ENCODE measurements at places on chromosomes 11 and 22.

DNA sequence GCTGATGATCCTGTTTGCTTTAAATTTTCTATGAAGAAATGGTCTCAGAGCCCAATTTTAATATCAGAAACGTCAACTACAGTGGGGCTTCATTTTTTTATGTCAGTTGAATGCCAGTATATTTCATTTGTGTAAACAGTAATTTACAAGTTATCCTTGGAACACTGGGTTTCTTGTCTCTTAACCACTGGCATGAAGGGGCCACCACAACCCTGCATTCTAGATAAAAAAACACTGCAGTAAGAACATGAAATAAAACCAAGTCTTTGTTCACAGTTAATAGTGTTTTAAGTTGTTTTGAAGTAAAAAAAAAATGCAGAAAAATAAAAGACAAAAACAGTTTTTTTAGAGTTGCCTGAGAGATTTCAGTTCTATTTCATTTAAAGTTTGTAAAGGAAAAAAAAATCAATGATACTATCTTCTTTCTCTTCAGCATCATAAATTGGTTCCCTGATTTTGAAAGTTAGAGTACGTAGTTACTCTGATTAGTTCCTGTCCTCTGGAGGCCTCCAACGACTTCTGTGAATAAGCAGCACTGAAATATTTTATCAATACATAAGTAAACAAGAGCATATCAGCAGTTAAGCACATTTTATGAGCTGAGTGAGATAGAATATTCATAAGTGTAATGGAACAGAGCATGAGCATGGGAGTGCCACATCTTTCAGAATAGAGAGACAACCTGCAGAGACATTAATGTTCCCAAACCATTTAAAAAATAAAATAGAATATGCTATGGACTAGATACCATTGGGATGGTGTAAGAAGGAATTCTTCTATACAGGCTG, 7.8 kb upstream of the DDI1 start:
- DNase-seq, result no peak

GRCh38 chr11:133600786-133601185, 68.5 kb upstream of the OPCML start:
- DNase-seq, result no peak

- no peak for DNase-seq
These were observed 2.0 kb upstream of the ZNF195 start for GRCh38 chr11:3380706-3381545.

DNA sequence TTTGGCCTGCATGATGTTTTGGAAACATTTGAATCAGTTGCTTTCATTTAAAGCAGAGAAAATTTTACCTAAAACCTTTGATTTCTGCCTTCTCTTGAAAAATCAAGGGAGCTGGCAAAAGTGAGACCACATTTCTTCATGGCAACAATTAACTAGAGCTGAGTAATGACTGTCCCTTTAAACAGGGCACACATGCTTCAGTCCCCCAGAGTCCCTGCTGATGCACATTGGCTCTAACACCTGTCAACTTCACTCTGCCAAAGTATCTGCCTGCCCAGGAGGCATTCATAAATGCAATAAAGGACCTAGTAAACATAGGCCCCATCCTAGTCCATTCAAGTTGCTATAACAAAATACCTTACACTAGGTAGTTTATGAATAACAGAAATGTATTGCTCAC, 87.1 kb upstream of the LDLRAD3 start:
- DNase-seq, result no peak

DNA sequence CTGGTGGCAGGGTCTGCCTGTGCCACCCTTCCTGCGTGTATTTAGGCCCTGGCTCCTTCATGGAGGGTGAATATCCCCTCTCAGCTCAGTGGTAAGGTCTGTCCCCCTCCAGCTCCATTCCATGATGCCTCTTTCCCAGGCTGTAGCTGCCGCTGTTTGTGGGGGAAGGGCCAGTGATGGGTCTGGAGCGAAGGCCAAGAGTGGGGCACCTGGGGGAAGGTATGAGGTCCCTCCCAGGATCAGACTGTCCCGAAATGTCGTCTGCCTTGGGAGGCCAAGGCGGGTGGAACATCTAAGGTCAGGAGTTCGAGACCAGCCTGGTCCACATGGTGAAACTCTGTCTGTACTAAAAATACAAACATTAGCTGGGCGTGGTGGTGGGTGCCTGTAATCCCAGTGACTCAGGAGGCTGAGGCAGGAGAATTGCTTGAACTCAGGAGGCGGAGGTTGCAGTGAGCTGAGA, 1.1 kb downstream of the CD151 start:
- DNase-seq, result no peak

GRCh38 chr11:1896468-1896867, 4.8 kb upstream of the PRR33 start:
- no peak for DNase-seq

- no peak for DNase-seq
These were observed 133.4 kb upstream of the PGR start for GRCh38 chr11:101262995-101263394.

GRCh38 chr11:111996129-111996528, 29.1 kb upstream of the DLAT start:
- DNase-seq, result no peak

GRCh38 chr11:118068206-118068944, 8.5 kb upstream of the TMPRSS4 start:
- DNase-seq, result no peak

DNA sequence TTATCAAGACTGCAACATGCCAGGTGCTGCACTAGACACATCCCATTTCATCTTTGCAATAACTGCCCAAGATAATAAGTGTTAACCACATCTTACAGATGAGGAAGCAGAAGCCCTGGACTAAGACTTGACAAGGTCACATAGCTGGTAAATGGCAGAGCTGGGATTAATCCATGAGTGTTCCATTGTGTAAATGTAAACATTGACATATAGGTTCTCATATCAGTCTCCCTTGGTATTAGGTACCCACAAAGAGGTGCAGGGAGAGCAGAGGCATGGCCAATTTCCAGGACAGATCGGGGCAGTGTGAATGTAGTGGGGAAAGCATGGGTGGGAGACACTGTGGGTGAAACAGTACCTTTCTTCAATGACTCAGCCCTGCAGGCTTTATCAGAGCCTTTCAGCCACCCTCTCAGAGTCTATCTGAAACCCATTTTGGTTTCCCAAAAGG, 17.9 kb downstream of the MICAL2 start:
- no peak for DNase-seq

DNA sequence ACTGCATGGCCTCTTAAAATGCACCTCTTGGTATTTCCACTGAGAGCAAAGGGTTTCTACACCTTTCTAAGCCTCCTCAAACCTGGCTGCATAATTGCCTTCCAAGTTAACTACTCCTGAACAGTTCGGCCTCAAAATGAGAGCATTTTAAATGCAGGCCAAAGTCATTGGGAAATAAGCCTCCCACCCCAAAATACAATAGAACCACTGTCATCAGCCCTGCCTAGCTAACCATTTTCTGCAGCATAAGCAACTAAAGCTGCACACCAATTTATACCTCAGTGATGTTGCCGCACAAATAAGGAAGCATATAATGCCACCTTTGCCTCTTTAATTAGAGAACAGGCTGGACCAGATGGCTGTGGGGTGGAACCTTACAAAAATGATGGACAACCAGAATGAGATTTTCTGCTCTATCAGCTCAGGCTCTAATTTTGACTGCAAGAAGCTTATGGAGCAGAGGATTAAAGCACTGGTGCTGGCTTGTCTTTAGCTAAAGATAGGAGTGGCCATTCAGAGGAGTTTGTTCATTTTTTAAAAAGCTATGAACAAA, 4.3 kb downstream of the TOB2 start:
- DNase-seq, result no peak

GRCh38 chr11:35146074-35146521, 7.1 kb downstream of the CD44 start:
- peak; percentile 62 for DNase-seq

GRCh38 chr11:124800226-124800929, at the start of gene MSANTD2:
MSANTD2 (minus strand) TSS chr11:124800406; CDS start chr11:124800380, 26 bp downstream.
- peak; percentile 77 for DNase-seq

DNA sequence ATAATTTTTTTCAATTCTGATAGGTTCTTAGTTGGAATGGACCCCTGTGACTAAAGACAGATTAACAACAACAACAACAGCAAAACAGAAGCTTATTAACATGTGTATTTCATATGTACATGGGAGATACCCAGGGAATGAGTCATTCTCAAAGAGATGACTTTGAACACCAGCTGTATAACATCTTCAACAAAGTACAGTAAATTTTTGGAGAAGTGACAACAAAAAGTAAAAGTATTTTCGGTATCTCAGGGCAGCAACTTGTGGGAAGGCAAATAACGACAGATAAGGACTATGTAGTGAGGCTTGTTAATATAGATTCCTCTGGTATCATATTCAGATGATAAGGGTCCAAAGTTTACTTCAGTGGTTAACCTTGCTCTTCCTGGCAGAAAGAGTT, 573.4 kb upstream of the RAG2 start:
- DNase-seq, result no peak

- peak; percentile 76 for DNase-seq
These were observed 20.6 kb upstream of the PLEKHB1 start for GRCh38 chr11:73625696-73626318.

DNA sequence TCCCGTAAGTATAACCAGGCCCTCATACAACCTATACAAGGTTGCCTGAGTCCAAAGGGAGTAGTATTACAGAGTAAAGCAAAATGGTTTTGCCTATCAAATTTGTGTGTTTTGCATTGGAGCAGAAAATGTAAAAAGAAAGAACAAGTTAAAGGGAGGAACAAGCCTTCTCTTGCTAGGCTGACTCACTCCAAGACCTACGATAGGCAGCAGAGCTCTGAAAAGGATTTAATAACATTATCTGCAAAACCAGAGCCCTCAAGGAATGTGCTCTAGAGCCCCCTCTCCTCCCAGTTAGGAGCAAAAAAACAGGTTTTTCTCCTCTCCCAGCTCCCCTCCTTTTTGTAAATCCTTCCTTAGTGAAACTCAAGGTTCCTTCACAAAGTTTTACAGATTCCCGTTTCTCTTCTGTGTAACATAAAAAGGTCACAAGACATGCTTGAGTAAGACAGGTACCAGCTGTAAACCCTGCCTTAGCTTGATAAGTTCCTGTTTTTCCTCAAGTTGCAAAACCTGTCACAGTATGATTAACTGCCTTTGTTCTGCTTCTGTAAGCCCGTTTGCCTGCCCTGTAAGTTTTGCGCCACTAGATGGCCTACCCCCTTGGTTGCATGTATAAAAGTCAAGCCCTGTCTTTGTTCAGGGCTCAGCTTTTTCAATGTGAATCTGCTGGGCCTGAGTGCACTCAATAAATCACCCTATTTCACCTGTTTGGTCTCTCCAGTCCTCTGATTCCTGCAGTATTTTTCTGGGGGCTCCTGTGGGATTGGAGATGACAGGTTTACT, 498.2 kb downstream of the KCNA4 start:
- DNase-seq, result no peak

GRCh38 chr11:44942029-44942955, 8.4 kb downstream of the TP53I11 start:
- DNase-seq, result no peak

- DNase-seq, result no peak
These were observed 9.6 kb upstream of the PRG2 start for GRCh38 chr11:57399972-57400578.

DNA sequence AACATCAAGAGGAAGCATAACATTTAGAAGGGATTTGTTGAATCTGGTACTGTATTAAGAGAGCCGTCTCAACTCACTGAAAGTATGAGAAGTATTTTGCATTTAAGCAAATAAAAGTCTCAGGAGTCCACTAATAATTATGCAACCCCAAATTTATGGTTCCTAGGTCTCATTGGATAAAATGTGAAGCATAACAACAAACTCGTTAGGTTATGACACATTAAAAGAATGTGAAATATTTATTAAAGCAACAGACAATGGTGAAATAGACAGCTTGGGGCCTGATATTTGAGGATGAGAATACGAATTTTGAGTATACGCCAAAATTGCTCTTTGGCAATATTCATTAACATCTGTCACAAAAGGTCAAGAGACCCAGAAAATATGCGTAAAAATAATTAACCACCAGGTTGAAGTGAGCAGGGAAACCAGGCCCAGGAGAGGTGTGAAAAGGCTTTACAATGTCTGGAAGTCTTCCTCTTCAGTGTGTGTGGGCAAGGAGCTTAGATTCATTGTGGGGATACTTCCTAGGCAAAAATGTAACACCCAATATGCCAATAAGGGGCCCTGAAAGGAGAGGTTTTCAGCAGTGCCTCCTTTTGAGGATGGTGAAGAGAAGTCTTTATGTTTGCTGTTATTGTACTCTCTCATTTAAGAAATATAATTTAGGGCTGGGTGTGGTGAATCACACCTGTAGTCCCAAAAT, 89.2 kb downstream of the FDX1 start:
- no peak for DNase-seq

DNA sequence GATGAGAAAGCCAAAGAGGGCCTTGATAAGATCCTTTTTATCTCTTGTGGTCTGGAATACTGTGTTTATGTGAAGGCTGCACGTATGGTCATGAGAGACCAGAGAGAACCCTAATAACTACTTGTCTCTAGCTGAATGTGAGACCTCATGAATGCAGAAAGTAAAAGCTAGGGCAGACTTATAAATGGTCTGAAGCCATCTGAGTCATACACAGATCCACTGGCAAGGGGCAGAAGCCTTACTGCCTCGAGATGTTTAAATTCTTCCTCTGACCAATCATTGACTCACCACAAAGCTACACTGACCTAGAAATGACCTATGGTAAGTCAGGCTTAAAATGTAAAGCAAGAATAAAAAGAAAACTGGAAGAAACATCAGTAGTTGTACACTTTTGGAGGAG, 22.7 kb upstream of the OR4B1 start:
- DNase-seq, result no peak

DNA sequence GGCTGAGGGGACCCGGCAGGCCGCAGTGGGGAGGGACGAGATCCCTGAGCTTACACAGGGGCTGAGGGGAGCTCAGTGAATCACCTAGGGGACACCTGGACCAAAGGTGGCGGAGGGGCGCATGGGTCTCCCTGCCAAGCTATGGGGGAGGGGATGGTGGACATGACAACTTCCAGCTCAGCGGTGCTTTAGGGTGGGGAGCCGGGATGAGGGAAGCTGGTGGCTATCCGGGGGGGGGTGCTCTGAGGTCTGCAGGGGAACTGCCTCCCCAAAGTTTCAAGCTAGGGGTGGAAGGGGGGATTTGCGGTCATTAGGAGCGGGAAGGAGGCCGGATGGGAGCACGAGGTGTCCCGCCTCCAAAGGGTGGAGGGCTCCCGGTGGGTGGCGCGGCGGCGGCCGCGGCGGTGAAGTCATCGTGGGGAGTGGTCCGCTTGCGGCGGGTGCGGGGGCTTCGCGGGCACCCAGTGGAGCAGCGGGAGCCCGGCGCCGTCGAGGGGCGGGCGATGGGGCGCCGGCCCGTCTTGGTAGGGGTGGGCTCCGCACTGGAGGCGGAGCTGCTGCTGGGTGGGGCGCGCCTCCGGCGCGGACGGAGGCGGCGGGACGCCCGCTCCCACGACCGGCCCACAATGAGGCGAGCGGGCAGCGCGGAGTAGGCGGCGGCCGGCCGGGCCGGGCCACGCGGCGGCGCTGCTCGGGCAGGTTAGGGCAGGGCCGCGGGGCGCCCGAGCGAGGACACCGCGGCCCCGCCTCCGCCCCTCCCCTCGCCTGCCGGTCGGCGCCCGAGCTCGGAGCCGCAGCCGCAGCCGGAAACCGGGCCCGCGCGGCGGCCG, at the start of gene MICALL1:
Gene MICALL1 (plus strand): TSS at position 764 of the 830 bp plus-strand sequence. CDS start 126 bp downstream, outside the sequence.
- peak; percentile 63 for DNase-seq

All from CD4-positive, alpha-beta T cell treated with Interleukin-4 for 1 hour (primary cell).